ENCODE measurements at places on chromosomes 6 and 20.

GRCh38 chr6:4971851-4972250 lies 32.0 kb downstream of the RPP40 start:
- DNase-seq, result no peak

- no peak for DNase-seq
These were observed 3.4 kb upstream of the HLA-A start for GRCh38 chr6:29938746-29939508.

DNA sequence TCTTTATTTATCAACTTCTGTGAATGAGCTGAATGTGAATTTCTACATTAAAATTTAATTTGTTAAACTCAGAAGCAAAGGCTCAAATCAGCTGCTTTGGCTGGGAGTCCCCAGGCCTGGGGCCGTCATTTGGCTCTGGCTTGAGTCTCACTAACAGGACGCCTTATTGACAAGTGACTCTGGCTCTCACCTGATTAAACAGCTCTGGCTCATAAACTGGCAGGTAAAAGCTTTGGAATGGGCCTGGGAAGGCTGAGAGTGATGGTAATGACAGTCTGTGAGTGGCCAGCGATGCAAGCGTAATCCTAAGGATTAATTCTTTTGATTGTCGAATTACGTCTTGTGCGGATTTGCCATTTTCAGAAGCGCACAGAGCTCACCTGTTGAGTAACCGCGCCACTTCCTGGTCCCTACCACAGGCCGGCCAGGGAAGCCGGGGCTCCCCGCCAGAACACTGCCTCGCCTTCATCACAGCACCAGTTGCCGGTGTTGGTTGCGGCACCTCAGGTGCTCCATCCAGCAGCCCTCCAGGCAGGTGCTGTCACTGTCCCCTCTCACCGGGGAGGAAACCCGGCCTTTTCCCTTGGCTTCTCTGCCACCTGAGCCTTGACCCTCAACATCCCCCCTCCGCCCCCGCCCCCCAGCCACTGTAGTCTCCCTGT lies 110.7 kb downstream of the ZDHHC14 start:
- DNase-seq, result no peak

DNA sequence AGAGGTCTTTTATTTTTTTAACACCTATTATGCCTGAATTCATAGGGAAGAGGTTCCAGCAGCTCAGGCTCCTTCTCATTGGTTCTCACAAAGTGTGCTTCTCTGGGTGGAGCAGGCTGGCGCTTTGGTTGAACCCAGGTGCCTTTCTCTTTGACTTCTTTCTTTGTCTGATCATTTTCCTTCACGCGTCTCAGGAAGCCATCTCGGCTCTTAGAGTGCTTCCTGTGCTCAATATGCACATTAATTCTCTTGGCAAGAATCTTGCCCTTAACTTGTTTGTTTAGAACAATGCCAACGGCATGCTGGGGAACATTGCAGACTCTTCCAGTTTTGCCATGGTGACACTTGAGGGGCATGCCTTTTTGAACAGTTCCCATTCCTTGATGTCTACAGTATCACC lies 44.2 kb upstream of the RNF24 start:
- DNase-seq, result no peak

- no peak for DNase-seq
These were observed 534.3 kb downstream of the COL12A1 start for GRCh38 chr6:74671558-74672025.

- no peak for DNase-seq
These were observed 128.4 kb upstream of the JAG1 start for GRCh38 chr20:10802236-10802635.

DNA sequence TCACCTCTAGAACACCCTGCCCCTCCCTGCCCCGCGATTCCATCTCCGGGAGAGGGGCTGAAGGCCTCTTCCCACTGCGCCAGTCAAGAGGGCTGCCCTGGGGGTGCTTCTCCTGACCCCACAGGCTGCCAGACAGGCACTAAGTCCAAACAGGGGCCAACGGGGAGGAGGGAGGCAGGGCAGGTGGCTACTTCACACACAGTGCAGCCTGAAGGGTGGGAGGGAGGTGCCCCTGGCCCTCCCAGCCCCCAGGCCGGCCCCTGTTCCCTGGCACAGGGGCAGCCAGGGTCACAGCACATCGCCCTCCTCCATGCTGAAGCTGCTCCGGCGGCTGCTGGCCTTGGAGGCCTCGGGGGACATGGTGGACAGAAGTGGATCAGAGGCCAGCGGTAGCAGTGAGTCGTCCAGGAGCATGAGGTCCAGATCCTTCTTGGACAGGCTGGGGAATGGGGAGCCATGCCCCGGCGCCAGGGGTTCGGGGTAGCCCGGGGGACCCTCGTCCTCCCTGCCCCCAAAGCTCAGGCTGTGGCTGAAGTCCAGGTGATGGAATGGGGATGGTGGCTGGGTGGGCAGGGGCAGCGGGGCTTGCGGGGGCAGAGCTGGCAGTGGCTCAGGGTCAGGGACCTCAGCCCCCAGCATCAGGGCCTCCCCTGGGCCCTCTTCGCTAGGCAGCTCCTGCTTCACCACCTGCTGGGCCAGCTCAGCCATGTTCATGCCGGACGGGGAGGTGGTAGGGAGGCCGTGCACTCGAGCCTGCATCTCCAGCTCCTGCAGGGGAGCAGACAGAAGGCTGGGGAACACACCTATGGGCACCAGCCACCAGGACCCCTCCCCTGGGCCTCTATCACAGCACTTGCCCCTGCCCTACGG lies 46.3 kb downstream of the MDFI start:
- no peak for DNase-seq

DNA sequence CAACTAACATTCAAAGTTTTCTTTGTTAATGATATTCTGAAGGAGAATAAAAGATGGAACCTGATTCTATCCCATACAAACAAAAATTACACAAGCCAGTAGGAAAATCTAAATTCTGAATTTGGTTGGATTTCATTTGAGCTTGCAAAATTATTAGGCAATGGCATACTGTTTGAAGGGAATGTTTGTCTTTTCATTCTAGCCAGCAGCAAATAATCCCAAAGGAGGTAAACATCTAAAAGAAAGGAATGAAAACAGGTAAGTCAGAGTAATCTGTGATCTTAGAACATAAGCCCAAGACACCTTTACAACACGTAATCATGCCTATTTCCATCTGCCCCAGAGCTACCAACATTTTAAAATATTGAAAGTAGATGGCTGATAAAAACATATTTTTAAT lies 482.1 kb upstream of the CITED2 start:
- DNase-seq, result no peak

- no peak for DNase-seq
These were observed 366.5 kb upstream of the ARID1B start for GRCh38 chr6:156410649-156411048.

- no peak for DNase-seq
These were observed 189.3 kb downstream of the GRIK2 start for GRCh38 chr6:101582792-101583191.

DNA sequence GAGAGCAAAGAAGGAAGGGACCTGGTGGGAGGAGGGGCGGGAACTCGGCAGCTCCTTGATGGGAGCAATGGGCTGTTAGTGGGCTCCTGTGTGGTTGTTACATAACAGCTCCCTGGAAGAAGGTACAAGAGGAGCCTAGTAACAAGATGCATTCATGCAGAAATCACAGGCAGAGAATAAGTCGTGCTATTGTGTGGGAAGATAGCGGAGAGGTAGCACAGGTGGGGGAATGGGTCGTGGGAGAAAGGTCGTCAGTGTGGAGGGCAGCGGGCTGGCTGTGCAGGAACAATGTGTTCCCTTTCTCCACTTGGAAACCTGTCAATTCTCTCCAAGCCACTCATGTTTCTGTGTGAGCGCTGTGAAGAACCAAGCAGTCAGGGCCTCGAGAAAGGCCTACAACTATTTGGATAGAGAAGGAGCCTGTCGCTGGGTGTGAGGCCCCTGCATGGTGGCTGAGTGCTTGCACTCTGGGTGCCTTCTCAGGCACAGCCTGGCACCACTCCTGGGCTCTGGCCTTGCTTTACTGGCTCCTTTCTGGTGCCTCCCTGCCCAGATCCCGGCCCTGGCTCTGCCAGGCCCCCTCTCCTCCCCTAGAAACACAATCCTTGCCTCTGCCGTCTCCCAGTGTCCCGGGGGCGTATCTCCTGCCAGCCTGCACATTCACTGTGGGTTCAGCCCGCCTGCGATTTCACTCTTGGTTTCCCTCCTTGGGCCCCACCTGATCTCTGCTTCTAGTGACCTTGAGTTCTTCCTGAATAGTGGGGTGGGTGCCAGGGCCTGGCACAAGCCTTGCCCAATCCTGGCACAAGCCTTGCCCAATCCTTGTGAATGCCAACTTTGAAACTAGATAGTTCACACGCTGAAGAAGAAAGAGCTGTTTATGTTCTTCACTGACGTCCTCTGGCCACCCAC lies 7.4 kb upstream of the FGD2 start:
- no peak for DNase-seq

DNA sequence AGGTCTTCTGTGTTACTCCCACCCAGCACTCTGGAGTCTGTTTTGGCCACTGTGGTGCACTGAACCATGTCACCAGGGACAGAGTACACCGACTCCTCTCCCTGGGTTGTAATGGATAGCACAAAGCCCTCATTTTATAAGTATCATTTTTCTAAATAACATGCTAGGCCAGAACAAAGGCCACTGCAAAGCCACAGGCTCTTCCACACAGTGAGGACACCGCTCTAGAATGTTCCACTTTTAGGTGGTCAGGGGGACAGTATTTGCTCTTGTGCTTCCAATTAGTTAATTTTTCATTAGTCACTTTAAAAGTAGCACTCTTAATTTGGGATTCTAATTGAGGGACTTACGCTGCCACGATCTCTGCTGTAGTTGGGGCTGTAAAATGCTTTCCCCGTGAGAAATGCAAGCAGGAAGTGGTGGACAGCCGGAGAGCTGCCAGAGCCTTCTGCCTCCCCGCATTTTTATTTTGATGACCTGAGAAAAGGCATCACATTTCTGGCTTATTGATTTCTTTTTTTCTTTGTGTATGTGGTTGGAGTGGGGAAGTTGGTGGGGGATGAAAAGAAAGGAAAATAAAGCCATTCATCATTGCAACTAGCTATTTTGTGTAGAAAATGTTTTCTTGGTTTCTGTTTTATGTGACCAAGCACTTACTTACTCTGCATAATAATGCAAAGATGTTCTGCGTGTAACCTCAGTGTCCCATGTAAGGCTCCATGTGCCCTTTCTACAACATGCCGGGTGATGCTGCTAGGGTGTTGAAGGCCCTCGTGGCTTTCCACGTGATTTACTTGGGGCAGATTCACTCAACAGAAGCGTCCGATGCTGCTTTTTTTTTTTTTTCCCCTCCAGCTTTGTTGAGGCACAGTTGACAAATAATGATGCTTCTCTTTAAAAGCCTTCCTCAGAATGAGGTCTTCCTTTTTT lies 195.9 kb downstream of the SASH1 start:
- DNase-seq, result no peak

GRCh38 chr6:77038807-77039206 lies 424.5 kb downstream of the HTR1B start:
- DNase-seq, result no peak

GRCh38 chr6:142412241-142412640 lies 110.4 kb downstream of the ADGRG6 start:
- DNase-seq, result no peak

- DNase-seq, result peak; percentile 4
These were observed 569.8 kb downstream of the QKI start for GRCh38 chr6:163984124-163984936.

DNA sequence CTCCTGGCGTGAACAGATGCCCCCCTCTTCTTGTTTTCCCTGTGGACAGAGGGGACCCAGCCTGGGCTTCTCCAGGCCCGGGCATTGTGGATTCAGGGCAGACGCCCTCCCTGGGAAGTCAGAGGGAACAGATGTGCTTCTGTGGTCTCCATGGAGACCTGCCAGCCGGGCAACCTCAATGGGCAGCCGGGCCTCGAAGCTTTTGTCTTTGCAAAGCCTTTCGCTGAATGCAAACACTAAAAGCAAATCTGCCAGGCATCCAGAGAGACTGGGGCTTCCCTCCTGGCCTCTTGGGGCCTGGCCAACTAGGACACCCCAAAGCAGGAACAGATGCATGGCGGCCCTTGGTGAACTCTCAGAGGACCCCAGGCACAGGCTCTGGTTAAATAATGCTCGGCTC lies 370.0 kb upstream of the SULF2 start:
- no peak for DNase-seq

DNA sequence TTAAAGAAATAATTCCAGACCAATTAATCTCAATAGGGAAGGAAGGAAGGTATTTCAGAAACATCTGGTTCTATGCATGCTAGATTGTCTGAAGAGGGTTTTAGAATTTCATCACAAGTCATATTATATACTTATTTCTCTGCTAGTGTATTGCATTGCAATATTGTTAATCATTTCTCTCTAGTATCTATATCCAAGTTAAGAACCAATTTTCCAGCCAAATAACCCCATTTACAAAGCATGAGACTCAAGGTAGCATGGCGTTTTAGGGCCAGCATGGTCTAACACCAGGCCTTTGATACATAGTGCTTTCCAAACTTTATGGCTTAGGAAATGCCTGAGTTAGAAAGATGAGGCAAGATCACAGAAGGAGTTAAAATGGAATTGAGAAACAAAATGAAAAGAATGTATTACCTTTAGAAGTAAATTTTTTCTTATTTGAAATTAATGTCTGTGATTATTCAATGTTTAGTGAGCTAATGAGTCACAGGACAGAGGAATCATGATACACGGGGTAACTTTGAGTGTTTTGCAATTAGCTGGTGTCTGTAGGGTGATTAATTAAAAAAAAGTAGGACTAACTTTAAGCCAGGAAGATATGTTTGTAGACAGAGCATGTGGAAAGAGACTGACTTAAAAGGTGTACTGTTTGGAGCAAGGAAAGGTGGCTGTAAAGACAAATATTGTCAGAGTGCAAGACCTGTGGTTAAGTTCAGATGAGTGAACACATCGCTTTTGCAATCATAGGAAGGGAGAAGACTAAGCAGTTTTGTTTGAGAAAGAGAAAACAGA lies 1006.2 kb upstream of the CITED2 start:
- no peak for DNase-seq

GRCh38 chr6:89139509-89140346 lies 6.1 kb upstream of the PM20D2 start:
- no peak for DNase-seq

- no peak for DNase-seq
These were observed 103.2 kb upstream of the FOXP4 start for GRCh38 chr6:41442800-41443501.

DNA sequence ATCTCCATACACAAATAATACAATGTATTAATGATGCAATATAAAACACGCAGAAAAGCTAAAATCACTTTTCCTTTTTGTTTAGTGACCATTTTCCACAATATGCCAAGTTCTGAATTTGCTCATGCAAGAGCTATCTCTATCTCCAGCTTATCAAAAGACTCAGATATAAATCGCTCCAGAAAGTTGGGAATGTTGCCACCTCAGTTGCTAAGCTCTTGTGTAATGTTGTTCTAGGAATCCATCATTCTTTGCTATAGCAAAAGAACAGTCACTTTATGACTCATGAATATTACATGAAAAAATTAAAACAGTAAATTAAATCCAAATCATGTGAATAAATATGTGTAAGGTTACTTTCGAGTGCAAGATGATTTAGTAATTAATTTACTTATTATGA lies 8.7 kb downstream of the PLAGL1 start:
- DNase-seq, result no peak

- no peak for DNase-seq
These were observed 53.1 kb downstream of the MAP3K7 start for GRCh38 chr6:90533615-90534336.

- no peak for DNase-seq
These were observed 36.4 kb downstream of the RRBP1 start for GRCh38 chr20:17645546-17646208.

Data from memory B cell (primary cell).